Progenitor cell of endocrine pancreas (in vitro differentiated cells): ENCODE measurements at places on chromosomes 2 and 18.

- no peak for DNase-seq
These were observed 851.1 kb downstream of the SLC4A3 start for GRCh38 chr2:220478305-220479058.

- peak; percentile 55 for DNase-seq
These were observed 564 bp downstream of the DPYSL5 start for GRCh38 chr2:26848336-26849055.

DNA sequence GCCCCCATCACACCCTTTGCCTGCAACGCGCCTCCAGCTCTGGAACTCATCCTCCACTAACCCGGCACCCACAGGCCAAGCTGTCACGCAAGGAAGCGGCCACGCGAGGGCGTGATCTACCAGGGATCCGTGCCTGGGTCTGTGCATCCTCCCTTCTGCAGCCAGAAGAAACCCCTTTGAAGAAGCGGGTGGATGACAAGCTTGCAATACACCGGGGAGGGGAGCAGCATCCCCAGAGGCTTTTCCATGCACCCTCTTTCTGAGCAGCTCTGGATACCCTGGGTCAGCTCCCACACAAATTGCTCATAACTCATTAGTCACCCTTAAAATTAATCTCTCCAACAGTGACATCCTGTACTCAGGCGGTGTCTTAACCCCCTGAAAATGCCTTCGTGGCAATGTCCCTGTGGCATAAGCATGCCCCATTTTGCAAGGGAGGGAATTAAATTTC lies 47.6 kb downstream of the PDCL3 start:
- peak; percentile 57 for DNase-seq

GRCh38 chr2:181005809-181006208 lies 25.4 kb downstream of the UBE2E3 start:
- DNase-seq = no peak

- no peak for DNase-seq
These were observed 74.7 kb downstream of the NEURL3 start for GRCh38 chr2:96430394-96430988.

DNA sequence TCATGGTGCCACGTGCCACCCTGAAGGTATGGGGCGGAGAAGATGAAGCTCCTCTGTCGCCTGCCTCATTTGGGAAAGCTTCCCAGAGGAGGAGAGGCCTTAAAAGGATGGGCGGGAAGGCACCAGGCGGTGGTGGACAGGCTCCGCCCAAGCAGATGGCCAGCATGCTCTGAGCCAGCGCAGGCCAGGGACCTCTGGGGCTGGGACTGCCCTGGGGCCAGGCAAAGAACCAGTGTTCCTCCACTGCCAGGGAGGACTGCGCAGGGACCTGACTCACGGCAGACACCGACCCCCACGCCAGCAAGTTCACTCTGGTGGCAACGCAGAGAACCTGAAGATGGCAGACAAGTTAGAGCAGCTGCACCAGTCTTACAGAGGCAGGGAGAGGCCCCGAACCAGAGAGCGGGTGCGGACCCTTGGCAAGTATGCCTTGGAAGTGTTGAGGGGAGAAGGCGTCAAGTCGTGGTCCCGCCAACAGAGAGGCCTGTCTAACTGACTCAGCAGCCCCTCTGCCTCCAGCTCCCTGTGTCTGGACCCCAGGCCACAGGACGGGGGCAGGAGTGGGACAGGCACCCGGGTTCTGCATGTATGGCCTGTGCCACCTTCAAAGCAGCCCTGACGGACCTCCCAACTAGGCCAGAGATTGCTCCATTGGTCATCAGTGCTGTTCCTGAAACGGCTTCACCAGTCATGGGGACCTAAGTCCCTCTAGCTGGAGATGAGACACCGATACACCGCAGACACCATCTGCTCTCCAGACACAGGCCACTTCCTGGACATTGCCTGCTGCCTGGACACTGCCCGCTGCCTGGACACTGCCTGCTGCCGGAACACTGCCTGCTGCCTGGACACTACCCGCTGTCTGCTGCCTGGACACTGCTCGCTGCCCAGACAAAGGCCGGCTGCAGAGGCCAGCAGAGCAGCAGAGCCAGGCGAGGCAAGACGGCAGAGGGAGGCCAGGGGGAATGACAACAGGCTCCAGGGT lies 124.7 kb downstream of the HDAC4 start:
- no peak for DNase-seq

DNA sequence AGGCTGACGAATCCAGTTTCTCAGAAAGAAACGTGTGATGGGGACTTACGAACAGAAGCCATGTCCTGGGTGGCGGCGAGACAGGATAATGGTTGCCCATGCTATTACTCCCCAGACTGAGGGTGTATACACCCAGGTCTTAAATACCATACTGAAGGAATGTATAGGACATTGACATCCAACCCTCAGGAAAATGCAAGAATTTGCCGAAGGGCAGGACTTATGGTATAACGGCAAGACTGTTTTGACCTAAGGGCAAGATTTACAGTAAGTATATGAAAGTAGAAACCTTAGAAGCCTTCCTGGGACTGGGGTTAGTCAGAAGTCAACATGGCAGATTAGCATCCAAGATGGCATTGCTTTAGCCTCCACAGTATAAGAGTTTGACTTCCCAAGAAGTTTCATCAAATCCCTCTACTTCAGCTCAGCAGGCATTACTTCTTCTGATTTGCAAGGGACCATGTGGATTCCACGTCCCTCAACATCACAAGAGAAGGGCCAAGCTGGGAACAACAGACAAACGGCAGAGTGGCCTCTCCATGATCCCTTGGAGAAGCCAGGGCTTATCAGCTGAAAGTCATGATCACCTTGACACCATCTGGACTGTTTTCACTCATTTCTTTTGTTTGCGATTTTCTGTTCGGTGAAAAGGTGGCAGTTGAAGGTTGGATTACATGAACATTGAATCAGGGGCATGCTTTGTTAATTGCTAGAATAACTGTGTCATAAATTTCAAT lies 21.1 kb downstream of the ST3GAL5 start:
- DNase-seq = no peak

- DNase-seq = no peak
These were observed 18.0 kb upstream of the ACKR3 start for GRCh38 chr2:236551471-236552211.

- DNase-seq = no peak
These were observed 71.2 kb downstream of the STK25 start for GRCh38 chr2:241437179-241437578.

GRCh38 chr2:157367704-157368103 lies 42.1 kb upstream of the ERMN start:
- no peak for DNase-seq

GRCh38 chr2:191851158-191851557 lies 4.3 kb upstream of the CAVIN2 start:
- DNase-seq = no peak

GRCh38 chr2:34096562-34097171 lies 497.6 kb upstream of the FAM98A start:
- peak; percentile 51 for DNase-seq

GRCh38 chr2:135151615-135152014 lies 99.5 kb downstream of the RAB3GAP1 start:
- no peak for DNase-seq

GRCh38 chr2:67896476-67896875 lies 166.3 kb downstream of the C1D start:
- no peak for DNase-seq

- no peak for DNase-seq
These were observed 42.7 kb upstream of the ZDBF2 start for GRCh38 chr2:206231669-206232286.

GRCh38 chr2:118992740-118993391 lies 50.9 kb downstream of the MARCO start:
- DNase-seq = no peak

DNA sequence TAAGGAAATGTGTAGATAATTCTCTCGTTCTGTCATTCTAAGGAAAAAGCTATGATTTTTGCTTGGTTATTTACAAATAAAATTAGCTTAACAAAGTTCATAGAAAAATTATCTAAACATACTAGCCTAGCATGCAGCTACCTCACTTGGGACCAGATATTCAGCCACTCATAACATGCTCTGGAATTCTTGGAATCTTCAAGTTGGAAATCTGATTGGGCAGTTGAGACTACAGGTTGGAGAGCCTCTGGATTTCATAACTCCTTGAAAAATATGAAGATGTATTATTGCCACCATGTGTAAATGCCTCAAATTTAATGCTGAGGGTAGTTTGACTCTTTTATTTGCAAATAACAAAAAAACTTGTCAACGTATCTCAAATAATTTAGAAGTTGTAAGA lies 132.2 kb upstream of the GULP1 start:
- no peak for DNase-seq

GRCh38 chr18:63508596-63508995 lies 31.8 kb downstream of the SERPINB5 start:
- no peak for DNase-seq

DNA sequence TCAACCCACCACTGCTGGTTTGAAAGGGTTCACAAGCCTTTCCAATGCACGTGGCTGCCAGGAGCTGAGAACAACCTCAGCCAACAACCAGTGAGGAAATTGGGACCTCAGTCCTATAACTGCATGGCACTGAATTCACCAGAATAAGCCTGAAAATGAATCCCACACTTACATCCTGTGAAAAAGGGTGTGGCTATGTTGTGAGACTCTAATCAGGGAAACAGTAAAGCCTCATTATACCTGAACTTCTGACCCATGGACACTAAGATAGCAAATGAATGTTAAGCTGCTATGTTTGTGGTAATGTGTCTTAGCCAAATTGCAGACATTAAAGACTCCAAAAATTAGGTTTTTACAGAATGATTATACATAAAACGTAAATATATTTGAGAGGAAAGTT lies 515.8 kb downstream of the IRS1 start:
- DNase-seq = no peak

- no peak for DNase-seq
These were observed 24.3 kb downstream of the ADD2 start for GRCh38 chr2:70743677-70744076.

GRCh38 chr2:39504790-39505335 lies 67.8 kb upstream of the MAP4K3 start:
- no peak for DNase-seq

DNA sequence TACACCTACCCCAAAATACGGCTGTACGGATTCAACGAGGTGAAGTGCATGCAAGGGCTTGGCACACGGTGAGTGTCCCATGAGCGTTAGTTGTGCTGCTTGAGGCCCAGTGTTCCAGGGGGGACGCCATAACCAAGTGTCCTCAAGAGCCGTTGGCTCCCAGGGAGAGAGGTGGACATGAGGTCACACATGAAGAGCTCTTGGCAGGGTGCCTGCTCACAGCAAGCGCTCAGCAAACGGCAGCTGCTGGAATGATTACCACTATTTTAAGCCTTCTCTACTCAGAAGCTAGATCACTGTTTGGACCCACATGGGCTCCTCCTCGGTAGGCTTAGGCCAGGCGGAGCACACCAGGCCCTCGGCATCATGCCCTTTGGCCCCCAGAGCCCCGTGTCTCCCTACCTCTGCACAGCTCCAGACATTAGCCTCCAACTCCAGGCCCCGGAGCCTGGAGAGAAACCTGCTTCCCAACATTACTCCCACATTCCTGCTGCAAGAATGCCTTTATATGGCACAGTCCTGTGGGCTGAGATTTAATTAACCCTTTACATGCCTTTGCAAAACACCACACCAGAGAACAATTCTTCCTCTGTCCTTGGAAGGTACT lies 68.4 kb upstream of the PPP1CB start:
- peak; percentile 18 for DNase-seq

- no peak for DNase-seq
These were observed 160.5 kb downstream of the SH3BP4 start for GRCh38 chr2:235112365-235112764.

DNA sequence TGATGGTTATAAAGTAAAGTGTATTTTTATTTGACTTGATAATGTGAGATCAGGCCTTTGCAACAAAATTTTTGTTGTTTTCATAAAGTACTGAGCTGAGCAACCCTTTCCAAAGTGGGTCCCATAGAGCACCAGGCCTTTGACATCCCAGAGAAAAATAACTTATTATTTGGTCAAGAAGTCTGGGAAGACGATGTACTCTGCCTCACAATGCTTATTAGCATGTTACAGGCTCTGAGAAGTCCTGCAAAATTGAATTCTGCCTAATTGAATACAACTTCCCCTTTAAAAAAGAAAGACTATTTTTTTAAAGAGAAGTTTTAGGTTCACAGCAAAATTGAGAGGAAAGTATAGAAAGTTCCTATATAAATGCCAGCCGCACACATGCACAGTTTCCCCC lies 151.5 kb upstream of the TCF4 start:
- no peak for DNase-seq

GRCh38 chr2:233234264-233234663 lies 17.2 kb upstream of the ATG16L1 start:
- DNase-seq = no peak

DNA sequence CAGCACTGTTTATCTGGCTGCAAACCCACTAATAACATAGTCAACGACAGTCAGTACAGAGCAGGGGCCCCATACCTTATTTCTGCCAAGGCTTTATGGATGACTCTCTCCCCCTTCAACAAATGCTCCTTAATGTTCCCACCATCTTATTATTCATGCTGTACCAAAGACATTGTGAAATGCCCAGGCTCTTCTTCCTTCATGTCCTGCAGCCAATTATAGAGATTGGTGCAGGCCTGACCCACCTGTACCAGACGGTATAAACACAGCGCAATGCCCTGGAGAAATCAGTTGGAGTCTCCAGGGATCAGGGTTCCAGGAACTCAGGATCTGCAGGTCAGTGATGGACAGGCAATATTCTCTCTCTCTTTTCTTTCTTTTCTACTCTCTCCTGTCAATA lies at the start of gene IL1F10:
TSS of gene IL1F10 (plus strand) at position 290 of the 400 bp plus-strand sequence. CDS start 4,769 bp downstream, outside the sequence.
- DNase-seq = no peak

- no peak for DNase-seq
These were observed 126.3 kb downstream of the SCG2 start for GRCh38 chr2:223475901-223476300.

- no peak for DNase-seq
These were observed 95.6 kb upstream of the CTDP1 start for GRCh38 chr18:79583984-79584401.

DNA sequence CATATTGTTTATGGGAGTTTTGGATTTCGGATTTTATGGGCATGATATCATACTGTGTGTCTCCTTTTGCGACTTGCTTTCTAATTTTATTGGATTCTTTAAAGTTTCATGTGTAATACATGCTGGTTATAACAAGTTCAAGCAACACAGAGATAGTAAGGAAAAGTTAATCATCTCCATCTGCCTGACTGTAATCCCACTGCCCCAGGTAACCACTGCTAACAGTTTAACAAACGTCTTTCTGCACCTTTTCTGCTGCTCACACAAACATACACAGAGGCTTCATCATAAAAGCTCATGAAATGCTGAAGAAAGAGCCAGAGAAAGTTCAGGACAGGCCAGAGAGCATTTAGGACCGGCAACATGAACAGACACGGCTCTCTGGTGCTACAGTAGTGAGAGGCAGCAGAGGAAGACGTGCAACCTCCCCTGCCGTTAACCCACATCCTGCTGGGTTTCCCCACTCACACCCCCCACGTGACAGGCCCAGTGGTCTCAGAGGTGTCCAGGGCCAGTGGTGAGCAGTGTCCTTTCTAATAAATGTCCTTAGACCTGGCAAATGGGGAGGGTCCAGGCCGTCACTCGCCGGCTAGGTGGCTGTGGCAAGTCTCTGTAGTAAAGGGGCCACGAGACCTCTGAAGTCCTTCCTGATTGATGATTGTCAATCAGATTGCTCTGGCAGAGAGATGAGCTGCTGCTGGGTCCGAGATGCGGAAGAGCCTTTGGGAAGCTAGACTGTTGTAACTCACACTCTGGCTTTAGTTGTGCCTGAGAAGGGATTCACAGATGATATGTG lies 43.0 kb upstream of the SLC1A4 start:
- no peak for DNase-seq
